NCI-H2029 treated with DMSO at 0.1 percent for 48 hours (cell line): ENCODE measurements at places on chromosomes 5 and 9.
A peak's percentile ranks its signal among the peaks of the same experiment; 100 is the strongest.

GRCh38 chr9:21524099-21524830, 42.2 kb upstream of the IFNE start:
- DNase-seq, result no peak

GRCh38 chr9:106966481-106966880, 103.5 kb downstream of the ZNF462 start:
- no peak for DNase-seq

DNA sequence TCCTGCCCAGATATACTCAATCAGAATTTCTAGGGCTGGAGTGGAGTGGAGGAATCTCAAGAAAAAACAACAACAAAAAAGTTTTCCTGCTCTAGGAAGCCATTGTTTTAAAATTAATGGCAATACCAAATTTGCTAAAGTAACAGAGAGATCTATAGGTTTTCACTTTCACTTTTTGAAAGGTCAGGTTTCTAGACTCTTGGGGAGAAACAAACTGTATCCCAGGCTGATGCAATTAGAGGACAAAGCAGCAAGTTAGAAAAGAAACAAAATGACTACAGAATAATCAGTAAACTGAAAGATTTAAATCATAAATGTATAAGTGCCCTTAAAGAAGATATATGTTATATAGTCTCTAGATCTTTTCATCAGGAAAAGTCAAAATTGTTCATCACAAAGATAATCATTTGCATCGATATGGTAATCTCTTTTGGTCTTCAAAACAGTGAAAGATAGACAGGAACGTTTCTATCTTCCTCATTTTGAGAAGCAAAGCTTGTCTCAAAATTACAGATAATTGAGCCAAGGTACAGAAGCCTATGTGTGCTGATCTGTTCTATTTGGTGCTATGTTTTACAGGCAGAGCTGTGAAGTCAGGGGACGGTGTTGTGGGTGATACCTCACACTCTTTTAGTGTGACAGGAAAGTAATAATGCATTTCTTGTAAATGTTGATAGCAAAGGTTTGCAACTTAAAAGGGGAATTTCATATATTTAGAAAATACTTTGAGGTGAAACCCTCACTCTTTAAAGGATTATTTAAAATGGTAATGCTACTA, 1746.6 kb upstream of the C9orf72 start:
- no peak for DNase-seq

GRCh38 chr5:178750230-178750629, 19.8 kb upstream of the ZNF354A start:
- DNase-seq, result no peak

- DNase-seq, result no peak
Observed at GRCh38 chr9:126330536-126330935, 3.9 kb downstream of the MVB12B start.

DNA sequence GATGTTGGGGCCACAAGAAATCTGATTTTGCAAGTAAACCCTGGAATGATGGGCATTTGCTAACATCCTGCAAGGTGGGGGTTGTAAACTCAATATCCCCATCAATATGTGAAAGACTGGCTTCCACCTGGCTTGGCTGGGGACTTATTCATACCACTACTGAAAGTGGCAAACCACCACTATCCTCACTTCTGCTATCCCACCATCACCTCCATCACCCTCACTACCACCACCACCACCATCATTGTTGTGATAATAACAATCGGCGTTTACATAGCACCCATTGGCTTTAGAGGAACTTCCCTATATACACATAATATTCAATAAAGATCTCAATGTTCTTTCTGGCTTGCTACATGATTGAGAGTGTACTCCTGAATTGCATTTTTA, 224.7 kb upstream of the DAP start:
- no peak for DNase-seq

DNA sequence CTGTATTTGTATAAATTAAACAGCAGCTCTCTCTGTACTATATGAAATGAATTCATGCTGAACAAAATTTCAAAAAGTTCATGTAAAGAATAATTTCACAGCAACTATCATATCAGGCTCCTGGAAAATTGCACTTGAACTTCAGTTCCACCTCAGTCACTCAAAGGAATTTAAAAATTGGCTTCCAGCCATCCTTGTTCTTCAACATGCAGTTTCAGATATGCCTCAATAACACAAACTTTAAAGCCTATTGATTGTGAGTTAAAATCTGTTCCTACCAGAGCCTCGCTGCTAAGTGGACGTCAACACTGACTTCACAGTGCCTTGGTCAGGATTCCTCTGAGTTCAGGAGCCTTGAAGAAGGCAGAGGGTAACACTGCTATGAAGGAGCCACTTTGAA, 418.7 kb upstream of the WWC1 start:
- DNase-seq, result no peak

- DNase-seq, result peak; percentile 74
Observed at GRCh38 chr5:88952344-88952743, 69.4 kb upstream of the MEF2C start.

- peak; percentile 33 for DNase-seq
Observed at GRCh38 chr5:96702503-96703383, 40.6 kb downstream of the CAST start.

- DNase-seq, result no peak
Observed at GRCh38 chr9:14085810-14086209, 228.1 kb downstream of the NFIB start.

DNA sequence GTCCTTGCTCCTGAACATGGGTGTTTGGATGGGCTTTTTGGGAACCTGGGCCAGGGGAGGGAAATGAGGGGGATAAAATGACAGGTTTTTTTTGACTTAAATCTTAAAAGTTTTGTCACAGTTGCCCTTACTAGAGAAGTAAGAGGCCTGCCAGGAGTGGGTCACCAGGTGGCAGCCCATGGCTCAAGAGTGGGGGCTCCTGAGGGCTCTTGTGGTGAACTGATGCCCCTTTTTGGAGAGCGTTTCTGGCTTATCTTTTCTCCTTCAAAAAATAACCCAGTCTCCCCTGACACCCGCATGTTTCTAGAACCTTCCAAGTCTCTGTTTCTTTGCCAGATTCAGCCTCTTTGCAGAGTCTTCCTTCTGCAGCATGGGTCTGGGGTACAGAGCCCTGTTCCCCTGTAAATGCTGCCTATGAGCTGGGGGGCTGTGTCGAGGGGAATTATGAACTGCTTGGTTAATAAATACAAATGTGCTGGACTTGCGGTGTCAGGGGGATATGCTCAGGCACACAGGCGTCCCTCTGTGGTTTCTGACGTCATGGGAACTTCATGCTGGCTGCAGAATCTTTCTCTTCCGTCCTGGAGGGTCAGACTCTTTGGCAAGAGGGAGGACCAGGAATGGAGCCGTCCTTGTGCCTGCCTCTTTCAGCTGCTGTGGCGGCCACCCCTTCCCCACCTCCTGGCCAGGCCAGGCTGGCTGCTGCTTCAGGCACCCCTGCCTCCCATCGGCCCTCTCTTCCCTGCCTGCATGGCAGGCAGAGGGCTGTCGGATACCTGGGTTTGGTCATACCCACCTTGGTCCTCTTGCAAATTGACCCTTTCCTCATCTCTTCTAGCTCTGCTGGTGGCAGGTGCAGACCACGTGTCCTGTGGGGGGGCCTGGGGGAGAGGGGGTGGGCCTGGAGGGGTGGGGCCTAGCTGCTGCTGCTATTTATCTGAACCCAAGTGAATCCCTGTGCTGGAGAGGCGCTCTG, 30.1 kb downstream of the PTPA start:
- DNase-seq, result no peak

GRCh38 chr5:149141224-149141956, at the start of gene ABLIM3:
ABLIM3 (plus strand) TSS chr5:149141493; CDS start chr5:149142096, 603 bp downstream.
- DNase-seq, result no peak

- DNase-seq, result no peak
Observed at GRCh38 chr5:116542619-116543018, 32.0 kb downstream of the SEMA6A start.

- peak; percentile 65 for DNase-seq
Observed at GRCh38 chr9:95027914-95028852, 289.3 kb downstream of the FANCC start.

DNA sequence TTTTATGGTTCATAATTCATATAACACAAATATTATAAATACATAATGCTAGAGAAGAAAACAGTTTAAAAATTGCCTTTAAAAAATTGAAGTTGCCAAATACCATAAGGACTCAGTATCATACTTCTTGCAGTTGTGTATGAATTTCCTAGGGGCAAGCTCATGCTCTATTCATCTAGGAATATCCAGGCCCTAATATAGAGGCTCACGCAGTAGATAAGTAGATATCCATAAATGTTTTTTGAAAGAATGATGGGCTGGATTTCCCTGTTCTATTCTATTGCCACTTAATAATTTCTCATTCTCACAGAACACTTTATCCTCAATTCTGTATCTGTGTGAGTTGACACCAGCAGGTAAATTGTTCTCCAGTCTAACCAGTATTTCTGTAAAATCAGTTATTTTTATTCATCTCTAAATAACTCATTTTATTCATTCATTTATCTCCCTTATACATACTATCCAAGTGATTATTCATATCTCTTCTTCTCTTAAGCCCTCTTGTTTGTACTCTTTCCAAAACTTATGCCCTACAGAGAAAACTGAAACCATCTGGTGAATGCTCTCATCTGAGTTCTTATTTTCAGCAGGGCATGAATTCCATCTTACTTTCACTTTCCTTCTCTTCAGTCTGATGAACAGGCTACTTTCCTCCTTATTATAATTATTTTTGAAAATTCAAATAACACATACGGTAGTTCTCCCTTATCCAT, 97.1 kb downstream of the SLC44A1 start:
- DNase-seq, result no peak

- DNase-seq, result no peak
Observed at GRCh38 chr9:137097761-137098462, 11.1 kb downstream of the MAN1B1 start.

DNA sequence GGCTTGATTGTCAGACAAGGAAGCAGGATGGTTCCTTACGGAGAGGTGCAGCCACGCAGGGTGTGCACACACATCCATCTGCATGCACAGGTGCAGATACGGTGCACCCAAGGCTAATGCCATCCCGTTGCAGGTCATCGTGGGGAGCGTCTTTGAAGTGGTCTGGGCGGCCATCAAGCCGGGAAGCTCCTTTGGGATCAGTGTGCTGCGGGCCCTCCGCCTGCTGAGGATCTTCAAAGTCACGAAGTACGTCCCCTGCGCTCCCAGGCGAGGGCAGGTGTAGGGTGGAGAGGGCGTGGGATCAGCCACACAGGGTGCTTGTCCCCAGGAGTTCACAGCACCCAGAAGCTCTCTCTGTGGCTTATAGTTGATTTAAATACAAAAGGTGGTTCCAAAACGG, 106.4 kb downstream of the CACNA1B start:
- no peak for DNase-seq

- no peak for DNase-seq
Observed at GRCh38 chr5:89268460-89268859, 385.5 kb upstream of the MEF2C start.

- no peak for DNase-seq
Observed at GRCh38 chr5:151146061-151146460, 11.5 kb downstream of the ANXA6 start.

DNA sequence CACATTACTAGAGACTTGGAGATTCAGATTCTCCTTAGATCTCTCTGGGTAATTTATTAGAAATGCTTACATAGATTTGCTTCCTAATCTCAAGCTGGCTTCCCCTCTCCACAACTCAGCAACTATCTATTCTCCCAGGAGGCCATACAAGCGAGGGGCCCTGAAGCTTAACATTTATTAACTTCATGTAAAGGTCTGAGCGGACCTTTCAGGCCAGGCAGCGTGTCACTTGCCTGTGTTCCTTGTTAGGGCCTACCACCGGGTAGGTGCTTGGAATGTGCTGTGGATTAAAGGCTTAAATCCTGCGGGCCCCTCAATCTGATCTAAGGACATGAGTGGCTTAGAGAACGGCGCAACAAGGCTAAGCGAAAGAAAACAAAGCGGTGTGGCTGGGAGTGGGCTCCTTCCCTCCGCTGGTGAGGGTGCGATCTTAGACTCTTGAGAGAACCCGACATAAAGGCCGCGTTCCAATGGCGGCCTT, 712 bp upstream of the HSPA4 start:
- DNase-seq, result no peak

DNA sequence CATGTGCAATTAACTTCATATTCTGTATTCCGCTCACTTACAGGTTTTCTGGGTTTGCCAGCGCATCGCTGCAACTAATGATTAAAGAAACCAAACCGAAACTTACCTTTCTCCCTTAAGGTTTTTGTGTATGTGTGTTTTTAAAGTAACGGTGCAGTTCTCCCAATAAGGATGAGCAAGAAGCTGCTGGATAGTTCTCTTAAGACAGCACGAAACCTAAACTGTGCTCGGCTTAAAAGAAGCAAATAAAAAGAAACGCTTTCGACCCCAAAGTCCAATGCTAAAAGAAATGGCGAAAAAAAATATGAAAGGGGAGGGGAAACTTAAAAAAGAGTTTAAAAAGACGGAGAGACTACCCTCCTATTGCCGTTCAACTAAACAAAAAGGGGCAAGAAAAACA, 340 bp downstream of the ELAVL2 start:
- no peak for DNase-seq
